Thoracic aorta (tissue), 2 donors: ENCODE measurements at places on chromosomes 11 and 22.

- no peak for DNase-seq
- no peak overlapping the region for H3K27ac ChIP-seq
- peaks cover 4% of the 10 kb centered on the region for H3K36me3 ChIP-seq
- H3K4me3 ChIP-seq, result no peak overlapping the region
Measured at GRCh38 chr11:9136741-9137140, 45.3 kb upstream of the SCUBE2 start.

DNA sequence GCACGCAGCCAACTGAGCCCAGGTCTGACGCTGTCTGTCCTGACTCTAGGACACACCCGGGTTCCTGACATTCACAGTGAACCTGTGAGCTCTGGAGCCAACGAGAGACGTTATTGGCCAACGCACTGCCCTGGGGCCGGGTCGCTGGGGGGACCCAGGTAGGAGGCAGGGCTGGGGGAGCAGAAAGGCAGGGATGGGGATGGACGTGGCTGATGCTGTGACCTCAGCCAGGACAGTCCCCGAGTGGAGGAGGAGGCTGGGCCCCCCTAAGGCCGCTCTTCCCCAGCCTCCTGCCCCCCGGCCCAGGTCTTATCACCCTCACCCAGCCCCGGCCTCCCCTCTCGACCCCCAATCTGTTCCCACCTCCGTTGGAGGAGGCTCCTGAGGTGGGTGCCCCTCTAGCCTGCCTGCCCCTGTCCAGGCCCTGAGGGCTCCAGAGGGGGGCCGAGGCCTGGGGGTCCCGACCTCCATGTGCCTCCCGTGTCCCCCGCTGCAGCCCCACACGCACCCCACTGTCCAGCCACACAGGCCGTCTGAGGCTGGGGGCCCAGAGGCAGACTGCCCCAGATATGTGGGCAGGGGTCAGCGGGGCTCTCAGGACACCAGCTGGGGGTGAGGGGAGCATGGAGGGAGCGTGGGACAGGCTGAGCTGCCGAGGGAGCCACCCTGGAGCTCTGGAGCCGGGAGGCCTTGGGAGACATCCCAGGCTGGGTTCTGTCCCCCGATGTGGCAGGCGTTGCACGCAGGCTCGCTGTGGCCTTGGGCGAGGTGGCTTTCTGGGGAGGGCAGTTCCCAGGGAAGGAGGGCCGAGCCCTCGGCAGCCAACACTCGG is 29.2 kb upstream of the MUC5AC start:
- no peaks in the 10 kb centered on the region for H3K27me3 ChIP-seq
- H3K36me3 ChIP-seq, result no peaks in the 10 kb centered on the region
- no peak overlapping the region for H3K4me3 ChIP-seq
- DNase-seq, result no peak
- H3K27ac ChIP-seq, result no peak overlapping the region

DNA sequence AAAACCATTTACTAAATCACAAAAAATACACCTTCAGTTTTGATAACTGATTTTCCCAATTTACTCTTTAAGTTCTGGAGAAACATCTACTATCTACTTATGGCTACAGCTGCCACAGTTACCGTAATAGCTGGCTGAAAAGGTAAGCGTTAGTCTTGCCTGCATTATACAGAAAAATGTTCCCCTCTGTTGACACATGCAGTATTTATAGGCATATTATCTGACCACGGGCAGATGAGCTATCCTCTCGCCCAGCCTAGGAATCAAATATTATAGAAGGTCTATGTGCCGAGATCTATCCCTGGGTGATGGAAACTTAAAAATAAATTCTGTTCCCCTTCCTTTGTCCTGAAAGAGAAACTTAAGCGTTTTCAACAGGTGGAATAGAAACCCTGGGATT is 283.8 kb downstream of the CADM1 start:
- DNase-seq, result no peak
- no peak overlapping the region for H3K27ac ChIP-seq
- H3K36me3 ChIP-seq, result no peaks in the 10 kb centered on the region
- H3K4me1 ChIP-seq, result no peaks in the 10 kb centered on the region
- no peaks in the 10 kb centered on the region for H3K27me3 ChIP-seq
- no peak overlapping the region for H3K4me3 ChIP-seq

DNA sequence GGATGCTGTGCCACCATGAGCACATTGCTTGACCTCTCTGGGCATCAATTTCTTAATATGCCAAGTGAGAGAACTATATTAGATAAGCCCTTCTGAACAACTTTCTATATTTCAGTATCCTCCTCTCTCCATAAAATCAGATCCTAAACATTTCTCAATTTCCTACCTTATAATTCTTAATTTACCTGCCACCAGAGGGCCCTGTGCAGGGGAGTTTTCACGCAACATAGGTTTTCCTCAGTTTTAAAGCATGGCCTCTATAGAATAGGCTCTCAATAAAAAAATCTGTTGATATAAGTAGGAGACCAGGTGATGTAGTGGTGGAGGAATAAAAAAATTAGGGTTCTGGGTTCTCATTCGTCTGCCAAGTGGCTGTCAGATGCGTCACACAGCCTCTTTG is 83.7 kb upstream of the DBX1 start:
- H3K27me3 ChIP-seq, result no peaks in the 10 kb centered on the region
- DNase-seq, result no peak
- H3K27ac ChIP-seq, result no peak overlapping the region
- H3K4me3 ChIP-seq, result no peak overlapping the region

GRCh38 chr22:37163575-37164504 is 14.1 kb upstream of the IL2RB start:
- peaks cover 4% of the 10 kb centered on the region for H3K4me1 ChIP-seq
- H3K4me3 ChIP-seq, result no peak overlapping the region
- no peak overlapping the region for H3K27ac ChIP-seq
- DNase-seq, result no peak

GRCh38 chr22:21628386-21629254 is 1.2 kb downstream of the YDJC start:
- H3K27ac ChIP-seq, result peak overlapping the region; percentile 82
- H3K4me3 ChIP-seq, result peak overlapping the region; percentile 99
- H3K27me3 ChIP-seq, result no peaks in the 10 kb centered on the region
- peaks cover 12% of the 10 kb centered on the region for H3K4me1 ChIP-seq
- no peaks in the 10 kb centered on the region for H3K36me3 ChIP-seq
- no peak for DNase-seq

DNA sequence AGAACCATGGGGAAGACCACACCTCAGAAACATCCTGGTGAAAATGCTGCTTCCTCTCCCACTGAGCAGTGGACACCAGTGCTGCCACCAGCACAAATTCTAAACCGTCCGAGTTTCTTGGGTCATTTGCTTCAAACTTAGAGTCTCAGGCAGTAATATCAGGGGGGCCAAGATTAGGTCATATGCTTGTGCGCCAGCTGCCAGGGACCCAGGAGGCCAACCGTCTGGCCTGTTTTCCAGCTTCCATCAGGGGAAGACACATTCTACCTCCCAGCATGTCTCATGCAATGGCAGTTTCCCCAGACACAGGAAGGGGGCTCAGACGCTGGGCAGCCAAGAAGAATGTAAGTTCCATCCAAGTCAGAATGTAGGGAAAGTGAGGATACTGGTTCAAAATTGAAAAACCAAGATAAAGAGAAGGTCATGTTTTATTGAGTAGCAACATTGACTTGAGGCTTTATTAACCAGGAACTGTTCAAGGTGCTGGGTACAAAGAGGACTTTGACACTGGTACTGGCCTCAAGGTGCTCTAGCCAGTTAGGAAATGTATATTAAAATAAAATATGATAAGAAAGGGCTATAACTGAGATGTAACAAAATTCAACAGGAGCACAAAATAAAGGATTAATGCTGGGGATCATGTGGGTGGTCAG is 59.7 kb upstream of the EED start:
- no peak for DNase-seq
- H3K27me3 ChIP-seq, result no peaks in the 10 kb centered on the region
- H3K36me3 ChIP-seq, result no peaks in the 10 kb centered on the region

- peak within 1 kb of the TSS; percentile 96 for H3K27ac ChIP-seq
- peak; percentile 99 for DNase-seq
- H3K27me3 ChIP-seq, result no peaks in the 10 kb centered on the region
- H3K4me3 ChIP-seq, result peak within 1 kb of the TSS; percentile 82
- H3K4me1 ChIP-seq, result peaks cover 38% of the 10 kb centered on the region
Measured at GRCh38 chr11:62831520-62832335, at the start of gene STX5. Gene STX5 (minus strand): TSS chr11:62832051. CDS start chr11:62831243, 808 bp downstream.

- no peaks in the 10 kb centered on the region for H3K4me1 ChIP-seq
- H3K27me3 ChIP-seq, result no peaks in the 10 kb centered on the region
- H3K27ac ChIP-seq, result peak overlapping the region; percentile 49
- peak overlapping the region; percentile 65 for H3K4me3 ChIP-seq
- no peaks in the 10 kb centered on the region for H3K36me3 ChIP-seq
Measured at GRCh38 chr11:6745465-6746015, 26.2 kb downstream of the OR2AG2 start.

GRCh38 chr11:128733440-128734102 is 39.7 kb downstream of the FLI1 start:
- H3K4me1 ChIP-seq, result peaks cover 7% of the 10 kb centered on the region
- H3K27me3 ChIP-seq, result no peaks in the 10 kb centered on the region
- no peak overlapping the region for H3K4me3 ChIP-seq

DNA sequence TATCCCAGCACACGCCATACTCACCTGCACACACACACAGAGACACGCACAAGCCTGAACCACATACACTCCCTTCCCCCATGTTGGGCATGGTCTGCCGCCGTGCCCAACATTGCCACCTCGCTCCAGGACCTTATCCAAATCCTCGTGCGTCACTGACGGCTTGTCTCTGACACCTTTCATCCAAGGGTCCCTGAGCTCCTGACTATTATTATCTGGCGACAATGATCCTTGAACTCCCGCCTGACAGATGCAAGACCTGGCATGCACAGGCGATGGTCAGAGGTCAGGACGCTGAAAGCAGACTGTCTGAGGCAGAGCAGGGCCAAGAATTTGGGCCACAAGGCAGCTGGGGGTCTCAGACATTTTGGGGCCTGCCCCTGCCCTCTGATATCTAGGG is 4.2 kb downstream of the MB start:
- DNase-seq, result no peak
- no peaks in the 10 kb centered on the region for H3K27me3 ChIP-seq
- H3K4me1 ChIP-seq, result no peaks in the 10 kb centered on the region
- no peaks in the 10 kb centered on the region for H3K36me3 ChIP-seq
- no peak overlapping the region for H3K27ac ChIP-seq

GRCh38 chr22:48567213-48567975 is 1260.3 kb downstream of the BRD1 start:
- H3K4me3 ChIP-seq, result no peak overlapping the region
- DNase-seq, result no peak
- H3K36me3 ChIP-seq, result no peaks in the 10 kb centered on the region
- H3K27me3 ChIP-seq, result no peaks in the 10 kb centered on the region

DNA sequence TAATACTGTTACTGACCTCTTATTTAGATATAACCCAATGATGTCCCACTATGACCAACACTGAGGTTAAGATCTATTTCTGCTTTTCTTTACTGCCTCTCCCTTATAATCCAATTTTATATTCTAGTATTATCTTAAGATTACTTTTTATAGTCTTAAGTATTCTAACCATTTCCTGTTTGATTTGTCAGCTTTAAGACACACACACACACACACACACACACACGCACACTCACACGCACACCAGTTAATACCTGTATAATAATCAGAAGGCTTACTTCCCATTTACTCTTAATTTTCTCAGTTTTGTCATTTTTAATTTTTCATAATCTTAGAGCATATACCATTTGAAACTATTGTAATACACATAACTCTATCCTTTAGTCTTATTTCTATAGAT is 226.0 kb upstream of the C11orf87 start:
- no peak for DNase-seq
- no peaks in the 10 kb centered on the region for H3K36me3 ChIP-seq
- no peaks in the 10 kb centered on the region for H3K27me3 ChIP-seq
- H3K4me1 ChIP-seq, result no peaks in the 10 kb centered on the region

DNA sequence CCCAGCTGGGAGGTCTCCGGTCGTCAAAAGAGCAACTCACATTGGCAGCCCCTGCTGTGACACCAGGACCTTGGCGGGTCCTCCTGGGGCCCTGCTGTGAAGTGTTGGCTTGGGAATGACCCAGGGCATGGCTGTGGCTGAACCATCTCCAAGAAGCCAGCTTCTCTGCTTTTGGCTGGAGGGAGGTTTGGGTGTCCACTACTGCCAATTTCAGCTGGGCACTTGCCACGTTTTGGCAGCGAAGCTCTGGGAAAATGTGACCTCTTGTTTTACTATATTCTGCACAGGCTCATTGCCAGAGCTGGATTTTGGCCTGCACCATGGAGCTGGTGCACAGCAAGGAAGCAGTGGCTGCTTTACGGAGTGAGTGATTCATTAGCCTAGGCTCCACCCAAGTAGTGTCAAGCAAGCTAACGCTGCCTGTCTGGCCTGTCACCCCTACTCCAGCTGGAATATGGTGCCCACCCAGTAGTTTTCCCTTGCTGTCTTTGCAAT is 24.3 kb upstream of the SMCO4 start:
- peak overlapping the region; percentile 39 for H3K27ac ChIP-seq
- peaks cover 2% of the 10 kb centered on the region for H3K4me1 ChIP-seq
- no peak overlapping the region for H3K4me3 ChIP-seq
- H3K27me3 ChIP-seq, result no peaks in the 10 kb centered on the region
- no peaks in the 10 kb centered on the region for H3K36me3 ChIP-seq

DNA sequence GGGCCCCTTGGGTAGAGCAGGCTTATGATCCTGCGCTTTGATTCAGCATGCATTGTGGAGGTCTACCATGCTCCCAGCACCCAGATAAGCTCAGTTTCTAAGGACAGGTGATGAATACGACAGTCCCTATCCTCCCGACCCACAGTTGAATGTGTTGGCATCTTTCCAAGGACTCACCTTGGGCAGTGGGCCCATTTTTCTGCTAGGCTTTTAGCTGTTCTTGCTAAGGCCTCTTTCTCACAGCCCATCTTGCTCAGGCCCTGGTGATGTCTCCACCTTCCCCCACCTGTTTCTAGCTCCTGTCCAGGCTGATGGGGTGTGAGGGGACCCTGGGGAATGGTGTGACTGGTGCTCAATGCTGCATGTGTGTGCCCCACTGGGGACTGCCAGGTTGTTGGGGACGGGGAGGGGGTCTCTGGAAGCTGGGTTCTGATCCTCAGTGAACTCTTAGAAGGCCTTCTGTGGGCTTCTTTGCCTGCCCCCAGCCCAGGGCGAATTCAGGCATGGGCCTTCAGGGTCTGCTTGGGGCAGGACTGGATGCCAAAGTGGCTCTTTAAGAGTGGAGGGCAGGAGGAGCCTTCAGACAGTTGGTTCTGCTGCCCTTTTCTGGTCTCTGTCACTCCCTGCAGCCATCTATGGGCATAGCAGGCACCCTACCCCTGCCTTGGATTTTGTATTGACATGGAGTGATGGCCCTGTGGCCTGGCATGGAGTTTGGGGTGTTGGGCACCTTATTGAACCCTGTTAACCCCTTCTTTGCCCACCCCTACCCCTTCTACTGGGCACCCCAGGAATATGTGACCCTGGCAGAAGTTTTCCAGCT is 33.1 kb downstream of the PHLDB1 start:
- DNase-seq, result no peak
- H3K4me1 ChIP-seq, result no peaks in the 10 kb centered on the region
- no peak overlapping the region for H3K4me3 ChIP-seq

- no peak overlapping the region for H3K27ac ChIP-seq
- H3K4me3 ChIP-seq, result no peak overlapping the region
- H3K4me1 ChIP-seq, result no peaks in the 10 kb centered on the region
- H3K36me3 ChIP-seq, result no peaks in the 10 kb centered on the region
Measured at GRCh38 chr11:36061471-36061870, 117.6 kb downstream of the LDLRAD3 start.
